ENCODE measurements at places on chromosomes 2 and 18.

DNA sequence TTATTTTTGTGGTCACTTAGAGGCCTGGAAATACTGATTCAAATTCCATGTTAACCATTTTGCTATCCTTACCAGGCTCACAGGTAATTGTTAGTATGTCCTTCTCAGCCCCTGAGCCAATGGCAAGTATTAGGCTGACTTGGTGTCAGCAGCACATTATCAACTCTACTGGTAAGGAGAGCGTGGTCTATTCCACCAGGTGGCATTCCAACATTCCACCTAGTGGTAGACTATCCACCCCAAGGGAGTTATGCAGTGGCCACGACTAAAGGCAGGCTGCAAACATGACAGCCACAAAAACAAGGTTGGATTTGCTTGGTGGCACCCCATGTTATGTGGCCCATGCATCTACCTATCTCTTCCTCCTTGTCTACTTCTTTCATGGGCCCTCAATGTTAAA lies 31.8 kb upstream of the GCC2 start:
- no peak for DNase-seq

DNA sequence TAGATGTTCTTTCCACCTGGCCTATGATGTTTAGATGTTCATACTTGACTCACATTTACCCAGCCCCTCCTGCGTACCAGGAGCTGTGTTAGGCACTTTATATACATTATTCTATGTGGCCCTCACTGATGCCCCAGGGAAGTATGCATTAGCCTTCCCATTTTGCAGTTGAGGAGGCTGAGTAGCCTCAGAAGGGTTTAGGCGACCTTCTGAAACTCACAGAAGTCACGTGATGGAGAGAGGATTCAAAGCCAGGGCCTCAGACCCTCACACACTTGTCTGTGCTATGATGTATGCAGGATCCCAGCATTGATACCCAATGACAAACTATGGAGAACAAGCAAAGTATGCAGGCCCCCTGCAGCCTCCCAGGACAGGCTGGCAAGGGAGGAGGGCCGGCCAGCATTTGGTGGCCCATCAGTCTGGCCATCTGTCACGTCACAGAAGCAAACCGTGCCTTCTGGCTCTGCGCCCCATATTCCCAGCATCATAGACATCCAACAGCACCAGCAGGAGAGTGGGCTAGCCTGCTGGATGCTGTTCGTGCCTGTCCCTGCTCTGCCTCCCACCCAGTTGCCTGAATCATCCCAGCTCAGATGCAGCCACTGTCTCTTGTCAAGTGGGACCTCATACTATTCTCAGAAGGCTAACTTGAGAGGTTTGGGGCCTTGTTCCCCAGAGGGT lies 33.6 kb downstream of the EHD3 start:
- no peak for DNase-seq

- DNase-seq, result no peak
Observed at GRCh38 chr2:43268066-43268953, 41.9 kb upstream of the ZFP36L2 start.

DNA sequence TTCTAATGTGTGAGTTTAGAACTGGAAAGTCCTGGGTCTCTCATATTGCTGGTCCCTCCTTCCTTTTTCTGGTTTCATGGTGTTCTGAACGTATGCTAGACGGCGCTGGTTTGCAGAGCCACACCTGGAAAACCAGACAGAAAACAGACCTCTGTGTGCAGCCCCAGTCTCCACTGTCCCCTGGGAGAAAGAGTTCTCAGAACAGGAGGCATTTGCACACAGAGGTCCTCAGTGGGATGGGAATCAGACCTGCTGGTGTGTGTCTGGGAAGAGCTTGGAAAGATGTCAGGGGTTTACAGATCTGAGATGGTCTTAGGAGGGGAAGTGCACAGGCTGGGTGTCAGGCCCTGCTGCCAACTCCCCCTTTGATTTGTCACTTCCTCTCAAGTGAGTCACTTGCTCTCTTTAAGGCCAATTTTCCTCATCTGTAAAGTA lies 14.9 kb upstream of the MBP start:
- DNase-seq, result no peak

DNA sequence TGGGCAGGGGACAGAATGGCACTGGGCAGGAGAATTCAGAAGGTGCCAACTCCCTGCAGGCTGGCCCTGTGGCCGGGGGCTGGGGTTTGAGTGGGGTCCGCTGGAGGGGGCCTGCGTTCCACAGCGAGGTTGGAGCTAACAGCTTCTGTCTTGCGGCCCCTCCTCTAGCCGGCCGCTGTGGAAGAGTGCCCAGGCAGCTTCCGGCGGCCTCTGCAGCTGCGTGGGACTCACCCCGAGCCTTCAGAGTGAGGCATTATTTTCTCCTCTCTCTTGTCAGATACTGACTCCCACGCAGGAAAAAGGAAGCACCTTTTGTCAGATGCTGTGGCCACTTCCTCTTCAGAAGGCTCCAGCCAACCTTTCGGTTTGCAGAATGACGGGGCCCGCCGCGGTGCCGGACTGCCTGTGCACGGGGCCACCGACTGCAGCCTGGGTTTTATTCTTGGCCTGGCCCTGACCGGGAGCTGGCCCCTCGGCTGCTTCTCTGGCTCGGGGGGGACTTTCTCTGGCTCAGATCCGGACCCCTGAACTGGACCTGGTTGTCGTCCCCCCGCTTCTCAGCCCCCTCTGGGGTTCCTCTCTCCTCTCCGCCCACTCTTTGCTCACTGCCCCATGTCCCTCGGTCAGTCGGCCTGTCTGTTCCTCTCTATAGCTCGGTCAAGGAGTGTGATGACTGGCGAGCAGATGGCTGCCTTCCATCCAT lies 40.1 kb downstream of the ARHGAP25 start:
- no peak for DNase-seq

DNA sequence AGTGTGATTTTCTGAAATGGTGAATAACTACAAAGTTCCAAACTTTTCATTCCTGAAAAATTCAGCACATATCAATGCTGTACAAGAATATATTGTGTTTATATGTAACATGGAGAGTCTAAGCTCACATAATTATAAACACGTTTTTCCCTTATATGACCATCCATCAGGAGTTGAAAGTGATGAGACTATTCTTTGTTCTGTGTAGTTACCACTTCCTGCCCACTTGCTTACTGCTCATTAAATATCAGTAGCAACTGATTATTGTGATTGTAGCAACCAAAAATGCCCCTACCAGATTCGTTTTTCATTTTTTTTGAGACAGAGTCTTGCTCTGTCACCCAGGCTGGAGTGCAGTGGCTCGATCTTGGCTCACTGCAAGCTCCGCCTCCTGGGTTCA lies 30.8 kb downstream of the OTX1 start:
- DNase-seq, result no peak

DNA sequence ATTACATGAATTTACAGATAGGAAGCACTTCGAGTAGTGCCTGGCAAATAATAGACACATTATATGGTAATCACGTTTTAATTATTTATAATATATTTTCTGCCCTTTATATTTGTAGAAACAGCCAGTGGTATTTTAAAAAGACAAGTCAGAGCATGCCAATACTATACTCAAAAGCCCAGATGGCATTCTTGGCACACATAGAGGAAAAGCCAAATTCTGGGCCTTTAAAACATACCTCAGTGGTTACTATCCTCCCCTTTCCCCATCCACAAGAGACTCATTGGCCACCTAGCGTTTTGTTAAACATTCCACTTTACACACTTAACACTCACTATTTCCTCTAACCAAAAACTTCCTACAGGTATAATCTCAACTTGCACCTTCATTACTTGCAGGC lies 63.3 kb upstream of the ZNF804A start:
- DNase-seq, result no peak

GRCh38 chr2:223725494-223725893 lies 111.9 kb downstream of the AP1S3 start:
- DNase-seq, result peak; percentile 88

GRCh38 chr2:99106913-99107312 lies 34.6 kb upstream of the C2orf15 start:
- no peak for DNase-seq

DNA sequence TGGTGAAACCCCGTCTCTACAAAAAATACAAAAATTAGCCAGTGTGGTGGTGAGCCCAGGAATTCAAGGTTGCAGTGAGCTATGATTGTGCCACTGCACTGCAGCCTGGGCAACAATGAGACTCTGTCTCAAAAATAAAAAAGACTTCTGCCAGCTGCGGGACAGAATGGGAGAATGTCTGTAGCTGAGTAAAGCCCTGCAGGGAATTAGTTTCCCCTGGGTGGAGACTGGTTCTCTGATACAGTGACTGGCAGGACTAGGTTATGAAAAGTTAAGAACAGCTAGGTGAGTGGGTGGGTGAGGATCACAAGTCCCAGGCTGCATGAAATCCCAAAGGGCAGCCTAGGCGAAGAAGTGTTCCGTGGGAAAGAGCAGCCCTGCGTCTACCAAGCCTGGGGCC lies 13.8 kb upstream of the CATIP start:
- DNase-seq, result no peak

DNA sequence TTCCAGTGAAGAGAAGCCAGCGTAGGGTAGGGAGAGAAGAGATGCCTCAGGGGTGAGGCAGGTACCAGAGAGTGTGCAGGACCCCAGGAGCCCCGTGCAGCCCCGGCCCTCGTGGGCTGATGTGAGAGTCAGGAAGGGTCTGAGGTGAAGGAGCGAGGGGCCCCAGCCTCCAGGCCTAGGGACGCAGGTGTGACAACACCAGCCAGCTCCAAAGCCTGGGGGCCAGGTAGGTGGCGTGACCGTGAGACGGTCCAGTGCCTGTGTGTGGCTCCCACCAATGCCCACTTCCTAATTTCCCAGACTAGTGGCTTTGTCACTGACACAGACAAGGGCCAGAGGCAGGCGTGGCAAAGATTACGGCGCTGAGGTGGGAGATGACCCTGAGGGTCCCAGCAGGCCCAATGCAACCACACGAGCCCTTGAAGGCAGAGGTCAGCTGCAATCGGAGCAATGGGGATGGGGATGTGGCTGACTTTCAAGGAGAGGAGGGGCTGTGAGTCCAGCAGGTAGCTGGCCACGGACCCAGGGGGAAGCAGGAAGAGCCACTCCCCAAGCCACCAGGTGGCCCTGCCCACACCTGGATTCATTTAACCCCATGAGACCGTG lies 86.0 kb upstream of the SNTG2 start:
- DNase-seq, result no peak

GRCh38 chr2:238738917-238739316 lies 109.0 kb upstream of the TWIST2 start:
- DNase-seq, result no peak

DNA sequence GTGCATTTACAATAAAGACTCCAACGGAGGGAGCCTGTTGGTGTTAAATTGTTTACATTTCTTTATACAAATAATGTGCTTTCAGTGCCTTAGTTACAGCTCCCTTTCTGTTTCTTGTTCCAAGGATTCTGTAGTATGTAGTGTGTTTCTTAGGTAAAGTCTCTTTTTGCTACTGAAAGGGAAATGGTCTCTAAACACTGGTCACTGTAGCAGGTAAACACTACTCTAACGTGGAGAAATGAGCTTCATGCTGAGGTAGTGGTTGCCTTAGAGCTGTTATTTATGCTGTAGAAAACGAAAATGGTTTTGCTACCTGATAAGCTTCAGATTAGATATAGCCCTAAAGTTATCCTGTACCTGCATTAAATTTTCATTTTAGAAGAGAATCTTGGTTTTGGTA lies 163.6 kb downstream of the CAPN13 start:
- no peak for DNase-seq

GRCh38 chr18:3388980-3389379 lies 61.0 kb upstream of the TGIF1 start:
- DNase-seq, result no peak

DNA sequence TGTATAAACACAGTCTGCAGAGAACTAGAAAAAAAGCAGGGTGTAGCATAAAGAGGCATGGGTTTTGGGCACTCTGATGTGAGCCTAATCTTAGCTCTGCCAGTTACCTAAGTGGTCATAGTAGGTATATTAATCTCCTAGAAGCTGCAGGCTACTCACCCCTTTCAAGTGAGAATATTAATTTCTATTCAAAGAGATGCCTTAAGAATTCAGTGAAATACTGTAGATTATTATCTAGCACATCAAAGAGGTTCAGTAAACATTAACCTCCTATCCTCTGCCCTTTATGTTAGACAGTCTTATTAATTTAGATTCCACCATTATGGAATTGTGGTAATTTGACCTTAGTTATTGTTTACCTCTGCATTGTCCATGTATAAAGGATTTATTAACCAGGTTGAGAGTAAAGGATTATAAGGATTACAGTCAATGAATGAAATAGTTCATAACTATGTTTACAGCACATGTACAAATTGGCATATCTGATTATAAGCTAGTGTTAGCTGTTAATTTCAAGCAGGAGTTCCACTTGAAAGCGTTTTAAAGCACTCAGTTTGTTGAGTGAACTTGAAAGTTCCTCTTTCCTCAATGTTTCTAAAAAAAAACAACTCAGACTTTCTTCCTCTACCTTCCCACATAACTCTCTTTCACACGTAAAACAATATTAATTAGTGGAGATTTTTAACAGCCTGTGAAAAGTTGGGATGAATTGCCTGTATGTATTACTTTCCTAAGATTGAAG lies 150.6 kb upstream of the EPC2 start:
- DNase-seq, result no peak

GRCh38 chr18:4333043-4333442 lies 122.1 kb downstream of the DLGAP1 start:
- DNase-seq, result no peak

DNA sequence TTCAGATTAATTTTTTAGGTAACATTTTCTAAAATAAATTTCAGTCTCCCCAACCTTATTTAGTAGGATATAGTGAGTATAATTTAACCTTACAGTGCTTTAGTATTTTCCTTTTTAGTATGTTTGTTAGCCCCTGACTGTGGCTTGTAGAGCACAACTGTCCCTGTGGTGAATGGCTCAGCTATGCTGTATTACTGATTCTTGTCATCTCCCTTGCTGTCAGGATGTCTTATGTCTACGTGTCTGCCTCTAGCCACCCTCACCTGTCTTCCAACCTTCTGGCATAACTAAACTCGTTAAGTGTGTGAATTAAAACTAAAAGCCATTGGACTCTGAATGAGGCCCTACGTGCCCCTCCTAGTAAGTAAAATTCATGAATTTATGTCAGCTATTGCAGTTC lies 18.4 kb downstream of the MRPS9 start:
- no peak for DNase-seq

GRCh38 chr2:241184901-241185300 lies 3.6 kb upstream of the ANO7 start:
- DNase-seq, result no peak

DNA sequence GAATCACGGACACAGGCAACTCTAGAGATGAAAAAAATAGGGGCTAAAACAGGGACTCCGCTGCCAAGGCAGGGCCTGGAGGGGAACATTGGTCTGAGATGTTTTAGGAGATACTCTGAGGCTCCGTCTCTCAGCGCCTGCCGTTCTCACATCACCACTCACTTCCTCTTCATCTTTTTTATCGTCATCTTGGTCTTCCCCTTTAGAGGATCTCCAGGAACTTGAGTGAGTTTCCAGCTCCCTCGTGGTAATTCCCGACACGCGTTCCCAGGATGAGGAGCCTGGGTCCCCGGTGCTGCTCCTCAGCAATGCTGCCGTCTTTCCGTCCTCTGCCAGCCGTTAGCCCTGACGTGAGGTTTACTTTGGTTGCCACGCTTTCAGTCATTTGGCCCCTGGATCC lies 16.1 kb downstream of the MLPH start:
- DNase-seq, result no peak

DNA sequence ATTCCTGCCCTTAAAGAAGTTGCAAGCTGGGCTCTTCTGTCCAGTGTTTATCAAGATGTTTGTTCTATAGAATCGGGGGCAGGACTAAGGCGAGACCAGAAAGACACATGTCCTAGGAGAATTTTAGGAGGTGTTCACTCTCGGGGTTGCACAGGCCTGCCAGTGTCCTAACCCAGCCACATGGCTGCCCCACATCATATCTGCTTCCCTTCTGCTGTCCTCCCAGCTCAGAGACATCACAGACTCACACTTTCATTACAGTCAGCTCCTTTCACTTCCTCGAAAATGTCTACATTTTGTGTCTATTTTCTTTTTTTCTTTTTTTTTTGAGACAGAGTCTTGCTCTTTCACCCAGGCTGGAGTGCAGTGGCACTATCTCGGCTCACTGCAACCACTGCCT lies 10.7 kb upstream of the MRO start:
- DNase-seq, result no peak

Data from SHP77 (cell line).